ENCODE measurements at places on chromosomes 6 and 20.

GRCh38 chr6:170174771-170175643, 115.9 kb downstream of the DLL1 start:
- no peak for DNase-seq

- DNase-seq, result peak; percentile 44
Measured at GRCh38 chr20:48739395-48740291, 88.2 kb downstream of the PREX1 start.

- DNase-seq, result no peak
Measured at GRCh38 chr6:125509477-125509876, 207.7 kb upstream of the HDDC2 start.

DNA sequence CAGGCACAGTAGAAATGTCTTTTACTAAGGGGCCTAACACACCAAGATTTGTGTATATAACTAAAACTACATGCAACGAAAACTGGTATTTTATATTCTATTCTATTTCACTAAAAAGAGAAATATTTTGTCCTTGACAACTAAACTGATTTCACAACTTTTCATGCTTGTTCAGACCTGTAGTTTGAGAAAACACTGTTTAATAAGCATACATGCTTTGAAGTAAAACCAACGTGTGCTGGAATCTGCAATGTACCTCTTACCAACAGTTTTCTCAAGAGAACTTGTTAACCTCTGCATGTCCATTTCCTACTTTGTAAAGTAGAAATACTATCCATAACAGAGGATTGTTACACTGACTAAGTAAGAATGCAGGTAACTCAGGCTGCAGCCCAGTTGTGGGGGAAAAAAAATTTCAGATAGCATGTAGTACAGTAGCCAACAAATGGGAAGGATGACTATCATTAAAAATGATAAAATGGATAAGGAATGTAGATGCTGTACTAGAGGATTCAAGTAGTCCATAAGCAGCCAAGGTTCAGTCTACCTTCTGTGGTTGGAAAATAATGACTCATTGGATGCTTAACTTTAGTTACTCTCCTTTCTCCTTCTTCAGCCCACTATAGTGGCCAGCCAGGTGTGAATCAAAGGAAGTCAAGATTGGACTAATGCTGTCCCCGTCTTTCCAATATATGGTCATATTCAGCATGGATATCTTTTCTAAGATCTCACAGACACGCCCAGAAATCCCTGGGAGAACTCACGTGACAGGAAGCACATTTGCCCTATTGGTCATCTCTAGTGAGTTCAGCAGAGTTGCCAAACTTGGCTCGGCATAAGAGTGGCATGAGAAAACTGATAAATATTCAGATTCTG, 65.2 kb downstream of the HFE start:
- DNase-seq, result no peak

DNA sequence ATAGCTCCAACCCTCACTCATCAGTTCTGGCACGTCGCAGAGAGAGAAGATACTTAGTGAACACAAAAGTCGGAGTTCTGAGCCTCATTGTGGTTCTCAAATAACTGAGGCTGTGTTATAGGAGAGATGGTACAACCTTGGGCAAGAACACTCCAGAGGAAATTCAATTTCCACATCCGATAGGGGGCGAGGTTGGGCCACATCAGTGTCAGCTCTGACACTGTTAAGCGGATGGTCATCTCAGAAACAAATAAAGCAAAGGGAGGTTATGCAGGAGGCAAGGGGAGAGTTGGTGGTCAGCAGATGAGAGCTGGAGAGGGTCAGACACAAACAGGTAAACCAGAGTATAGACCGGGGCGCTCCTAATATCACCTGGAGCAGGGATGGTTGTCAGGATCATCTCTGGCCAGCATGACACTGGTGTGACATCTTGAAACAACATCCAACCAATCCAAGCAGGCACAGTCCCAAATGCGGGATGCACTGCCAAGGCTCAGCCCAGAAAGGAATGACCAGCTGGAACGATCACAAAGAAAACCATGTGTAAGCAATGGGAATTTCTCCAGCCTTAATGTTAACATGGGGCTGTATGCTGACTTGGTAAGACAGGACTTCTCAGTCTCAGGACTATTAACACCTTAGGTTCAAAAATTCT, 331.8 kb downstream of the HACE1 start:
- no peak for DNase-seq

- no peak for DNase-seq
Measured at GRCh38 chr6:16712255-16712930, 48.9 kb downstream of the ATXN1 start.

GRCh38 chr6:97714772-97715171, 431.8 kb upstream of the MMS22L start:
- DNase-seq, result no peak

Measured in stimulated activated CD8-positive, alpha-beta memory T cell treated with anti-CD3 and anti-CD28 coated beads, Interleukin-4, amount 100 ng/mL, for 24 hours (primary cell).